ENCODE measurements at places on chromosomes 11 and 22.

DNA sequence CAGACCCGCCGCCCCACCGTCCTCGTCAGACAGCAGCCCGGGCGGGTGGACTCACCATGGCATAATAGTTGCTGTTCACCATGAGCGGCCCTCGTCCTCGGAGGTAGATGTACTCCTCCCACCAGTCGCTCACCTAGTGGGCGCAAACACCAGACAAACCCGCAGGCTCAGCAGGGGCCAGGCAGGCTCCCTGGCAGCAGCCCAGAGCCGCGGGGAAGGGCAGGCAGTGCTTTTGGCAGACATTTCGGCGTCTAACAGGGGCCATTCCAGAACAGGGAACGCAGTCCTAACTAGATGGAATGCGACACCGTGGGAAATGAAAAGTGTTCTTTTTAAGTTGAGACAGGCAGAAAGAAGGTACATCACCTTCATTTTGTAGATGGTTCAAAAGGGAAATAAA is 44.9 kb downstream of the CPT1A start:
- no peak for DNase-seq

DNA sequence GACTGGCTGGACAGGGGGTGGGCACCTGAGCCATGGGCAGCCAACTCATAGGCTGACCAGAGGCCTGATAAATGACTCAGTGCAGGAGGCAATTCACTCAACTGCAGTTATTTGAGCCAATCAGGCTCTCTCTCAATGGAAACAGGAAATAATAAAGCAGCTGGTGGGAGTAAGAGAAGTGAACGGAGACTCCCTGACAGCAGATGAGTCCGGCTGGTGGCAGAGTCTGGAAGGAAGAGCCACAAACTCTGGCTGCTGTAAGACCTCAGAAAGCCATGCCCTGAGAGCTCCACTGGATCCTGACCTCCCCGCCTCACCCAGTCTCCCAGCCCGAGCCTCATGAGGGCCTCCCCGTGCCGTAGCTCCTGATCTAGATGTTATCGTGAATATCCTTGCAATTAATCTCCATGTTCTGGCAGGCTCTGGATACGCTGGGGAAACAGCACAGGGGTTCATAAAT is 69.8 kb downstream of the TRIM29 start:
- DNase-seq: peak; percentile 55

DNA sequence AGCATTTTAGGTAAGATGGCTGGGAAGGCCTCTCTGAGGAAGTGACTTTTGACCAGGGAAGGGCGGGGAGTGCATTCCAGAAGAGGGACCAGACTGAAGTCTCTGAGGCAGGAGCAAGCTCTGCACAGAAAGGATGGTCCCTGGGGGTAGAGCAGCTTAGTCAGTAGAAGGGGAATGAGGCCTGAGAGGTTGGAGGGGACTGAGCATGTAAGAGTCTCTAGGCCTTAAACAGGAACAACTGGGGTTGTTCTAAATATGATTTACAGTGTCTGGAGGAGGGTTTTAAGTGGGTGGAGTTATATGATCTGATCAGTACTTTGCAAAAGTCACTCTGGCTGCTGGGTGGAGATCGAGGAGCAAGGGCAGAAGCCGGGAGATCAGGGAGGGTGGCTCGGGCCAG is 31.7 kb upstream of the TEF start:
- no peak for DNase-seq

DNA sequence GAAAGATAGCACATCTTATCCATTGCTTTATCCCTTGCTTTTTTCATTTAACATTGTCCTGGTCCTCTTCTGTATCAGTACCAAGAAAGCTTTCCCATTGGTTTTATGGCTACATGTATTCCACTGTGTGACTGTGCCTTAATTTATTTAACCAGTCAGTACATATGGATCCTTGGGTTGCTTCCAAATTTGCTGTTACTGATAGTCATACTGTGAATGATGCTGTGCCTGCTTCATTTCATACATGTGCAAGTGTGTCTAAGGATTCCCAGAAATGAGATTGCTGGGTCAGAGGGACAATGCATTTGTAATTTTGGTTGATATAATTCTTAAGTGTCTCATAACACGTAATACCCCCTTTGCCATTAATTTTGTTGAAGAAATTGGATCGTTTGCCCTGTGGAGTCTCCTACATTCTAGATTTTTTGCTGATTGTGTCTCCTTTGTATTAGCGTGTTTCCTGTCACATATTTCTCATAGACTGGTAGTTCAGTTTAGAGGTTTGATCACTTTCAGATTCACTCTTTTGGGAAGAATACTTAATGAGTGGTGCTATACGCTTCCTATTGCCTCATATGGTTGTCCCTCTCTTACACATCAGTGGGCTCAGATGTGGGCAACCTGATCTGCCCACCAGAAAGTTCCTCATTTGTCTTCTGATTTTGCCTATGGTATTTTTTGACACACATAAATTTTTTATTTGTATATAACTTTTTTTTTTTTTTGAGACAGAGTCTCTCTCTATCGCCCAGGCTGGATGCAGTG is 35.3 kb downstream of the MYBPC3 start:
- DNase-seq: no peak

DNA sequence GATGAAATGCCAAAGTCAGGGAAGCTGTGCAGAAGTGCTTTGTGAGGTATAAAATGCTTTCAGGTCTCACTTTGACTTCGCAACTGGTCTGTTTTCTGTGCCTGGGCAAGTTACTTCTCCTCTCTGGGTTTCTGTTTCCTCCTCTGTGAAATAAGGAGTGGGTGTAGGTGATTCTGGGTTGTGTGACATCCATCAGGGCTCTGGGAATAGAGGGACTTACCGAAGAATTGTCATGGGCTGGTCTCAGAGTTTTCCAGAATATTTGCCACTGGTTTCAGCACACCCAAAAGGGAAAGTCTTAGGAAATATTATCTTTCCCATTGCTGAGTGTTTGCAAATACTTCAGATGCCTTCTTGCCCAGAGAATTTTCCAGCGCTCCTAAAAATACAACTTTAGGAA is 118.4 kb downstream of the KIAA1671 start:
- no peak for DNase-seq

DNA sequence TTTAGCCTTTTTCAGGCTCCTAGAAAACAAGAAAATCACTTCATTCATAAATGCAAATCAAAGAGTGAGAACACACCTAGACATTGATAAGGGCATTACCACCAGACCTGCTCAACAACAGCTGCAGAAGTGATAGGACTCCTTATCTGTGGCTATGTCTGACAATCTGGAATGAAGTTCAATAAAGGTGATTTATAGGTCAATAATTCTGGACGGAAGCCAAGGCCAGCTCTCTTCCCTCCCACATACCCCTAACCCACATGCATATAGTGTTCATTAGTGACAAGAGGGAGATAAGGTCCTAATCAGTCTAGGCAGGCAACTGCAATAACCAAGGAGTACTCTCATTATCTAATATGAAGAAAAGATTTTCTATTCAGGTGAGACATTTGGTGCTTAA is 111.3 kb downstream of the ETS1 start:
- no peak for DNase-seq
